Stimulated activated CD8-positive, alpha-beta memory T cell treated with anti-CD3 and anti-CD28 coated beads, Interleukin-4, amount 100 ng/mL, for 24 hours (primary cell): ENCODE measurements at places on chromosomes 7 and 10.

GRCh38 chr7:29442146-29442545, 121.5 kb upstream of the PRR15 start:
- DNase-seq, result no peak

- no peak for DNase-seq
Measured at GRCh38 chr10:2081501-2081900, 344.2 kb upstream of the ADARB2 start.

GRCh38 chr10:126597211-126597610, 73.3 kb downstream of the C10orf90 start:
- DNase-seq, result no peak

DNA sequence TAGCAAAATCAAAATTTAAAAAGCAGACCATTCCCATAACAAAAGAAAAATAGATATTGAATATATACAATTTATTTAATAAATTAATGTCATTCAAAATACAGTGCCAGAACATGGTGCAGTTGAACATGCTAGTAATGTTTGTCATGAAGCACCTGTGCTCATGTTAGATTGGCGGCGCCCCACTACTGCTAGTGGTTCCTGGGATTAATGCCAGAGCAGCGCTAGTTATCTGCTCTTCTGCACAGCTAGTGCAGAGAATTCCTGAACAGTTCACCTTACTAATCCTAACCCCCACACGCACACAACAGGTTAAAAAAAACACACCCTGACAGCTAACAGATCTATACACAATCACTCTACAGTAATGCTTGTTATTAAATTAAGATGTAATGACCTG, 23.4 kb downstream of the KBTBD2 start:
- DNase-seq, result no peak

DNA sequence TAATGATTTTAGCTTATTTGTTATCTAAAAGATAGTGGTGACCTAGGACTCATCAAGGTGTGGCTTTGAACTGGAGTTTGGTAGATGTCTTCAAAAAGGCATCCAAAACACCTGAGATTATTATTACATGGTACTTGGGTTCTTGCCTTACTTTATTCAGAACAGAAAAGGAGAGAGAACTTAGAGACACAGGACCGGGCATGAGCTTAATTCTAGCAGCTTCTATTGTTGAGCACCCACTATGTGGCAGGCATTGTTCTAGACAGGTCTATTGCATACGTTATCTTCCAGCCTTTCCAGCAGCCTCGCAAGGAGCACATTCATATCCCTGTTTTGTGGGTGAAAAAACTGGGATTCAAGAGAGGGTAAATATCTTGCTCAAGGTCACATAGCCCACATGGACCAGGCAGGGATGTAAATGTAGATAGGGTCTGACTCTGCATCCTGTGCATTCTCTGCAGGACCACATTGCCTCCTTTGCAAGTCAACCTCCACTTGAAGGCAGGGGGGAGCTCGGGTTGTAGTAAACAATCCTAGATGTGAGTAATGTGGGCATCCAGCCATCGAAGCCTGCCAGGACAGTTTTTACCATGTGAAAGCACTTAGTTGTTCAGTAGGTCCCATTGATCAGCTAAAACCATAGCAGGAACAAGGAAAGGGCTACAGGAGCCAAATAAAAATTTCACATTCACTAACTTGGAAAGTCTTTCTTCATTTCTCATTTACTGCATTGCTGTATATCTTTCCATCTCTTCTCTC, 551.4 kb downstream of the LRMDA start:
- DNase-seq, result no peak

DNA sequence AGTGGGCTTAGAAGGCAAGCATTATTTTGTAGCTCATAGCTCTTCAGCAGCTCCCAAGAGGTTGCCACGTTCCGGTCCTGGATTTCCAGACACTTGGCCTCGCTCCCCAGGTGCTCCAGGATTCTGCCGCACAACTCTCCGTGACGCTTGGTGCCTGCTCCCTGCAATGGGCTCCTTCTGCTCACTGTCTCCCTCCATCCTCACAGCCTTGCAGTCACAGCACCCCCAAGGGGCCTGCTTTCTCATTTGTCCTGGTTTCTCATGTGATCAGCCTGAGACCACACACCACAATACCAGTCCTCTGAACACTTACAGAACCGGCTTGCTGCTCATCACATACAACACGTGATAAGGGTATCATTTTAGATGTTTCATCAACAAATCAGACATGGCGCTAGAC, 9.8 kb downstream of the IGFBP3 start:
- no peak for DNase-seq

DNA sequence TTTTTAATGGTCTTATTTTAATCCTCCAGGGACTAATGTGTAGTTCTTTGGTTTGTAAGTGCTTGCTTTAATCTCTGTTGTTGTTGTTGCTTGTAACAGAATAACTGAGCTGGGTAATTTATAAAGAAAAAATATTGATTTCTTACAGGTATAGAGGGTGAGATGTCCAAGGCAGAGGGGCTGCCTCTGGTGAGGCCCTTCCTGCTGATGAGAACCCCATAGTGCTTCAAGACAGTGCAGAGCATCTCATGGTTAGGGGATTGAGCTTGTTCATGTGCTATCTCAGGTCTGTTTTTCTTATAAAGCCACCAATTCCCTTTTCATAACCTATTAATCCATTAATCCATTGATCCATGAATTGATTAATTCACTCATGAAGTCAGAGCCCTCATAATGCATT, 516.3 kb upstream of the KCND2 start:
- no peak for DNase-seq

DNA sequence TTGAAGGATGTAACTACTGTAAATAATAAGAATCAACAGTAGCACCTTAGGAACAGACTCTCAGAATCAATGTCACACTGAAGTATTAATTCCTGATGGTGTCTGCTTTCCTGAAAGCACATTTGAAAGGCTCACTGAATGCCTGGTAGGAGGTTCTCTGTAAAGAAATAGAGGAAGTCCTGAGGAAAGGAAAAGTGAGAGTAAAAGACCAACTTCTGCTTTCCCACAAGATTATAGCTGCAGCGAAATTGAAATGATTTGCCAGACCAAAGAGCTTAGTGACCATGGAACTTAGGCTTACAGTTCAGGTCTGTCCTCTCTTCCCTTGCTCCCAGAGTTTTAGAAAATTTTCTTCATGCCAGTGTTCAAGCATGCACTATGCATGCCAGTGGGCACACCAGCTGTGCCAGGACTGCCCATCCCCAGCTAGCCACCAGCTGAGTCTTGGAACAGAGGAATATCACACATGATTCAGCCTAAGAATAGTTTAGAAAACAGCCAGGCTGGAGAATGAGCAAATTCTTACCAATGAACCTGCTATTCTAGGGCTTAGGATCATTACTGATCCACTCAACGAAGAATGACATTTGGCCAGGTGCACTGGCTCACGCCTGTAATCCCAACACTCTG, 123.2 kb downstream of the HERPUD2 start:
- DNase-seq, result no peak

GRCh38 chr7:129160161-129160905, 15.8 kb downstream of the TSPAN33 start:
- no peak for DNase-seq

DNA sequence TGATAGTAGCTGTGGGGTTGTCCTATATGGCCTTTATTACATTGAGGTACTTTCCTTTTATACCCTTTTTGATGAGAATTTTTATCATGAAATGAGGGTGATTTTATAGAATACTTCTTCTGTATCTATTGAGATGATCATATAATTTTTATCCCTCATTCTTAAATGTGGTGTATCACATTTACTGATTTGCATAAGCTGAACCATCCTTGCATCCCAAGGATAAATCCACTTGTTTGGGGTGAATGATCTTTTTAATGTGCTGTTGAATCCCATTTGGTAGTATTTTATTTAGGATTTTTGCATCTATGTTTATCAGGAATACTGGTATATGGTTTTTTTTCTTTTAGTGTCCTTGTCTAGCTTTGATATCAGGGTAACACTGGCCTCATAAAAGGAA, 84.5 kb upstream of the IL6 start:
- no peak for DNase-seq

DNA sequence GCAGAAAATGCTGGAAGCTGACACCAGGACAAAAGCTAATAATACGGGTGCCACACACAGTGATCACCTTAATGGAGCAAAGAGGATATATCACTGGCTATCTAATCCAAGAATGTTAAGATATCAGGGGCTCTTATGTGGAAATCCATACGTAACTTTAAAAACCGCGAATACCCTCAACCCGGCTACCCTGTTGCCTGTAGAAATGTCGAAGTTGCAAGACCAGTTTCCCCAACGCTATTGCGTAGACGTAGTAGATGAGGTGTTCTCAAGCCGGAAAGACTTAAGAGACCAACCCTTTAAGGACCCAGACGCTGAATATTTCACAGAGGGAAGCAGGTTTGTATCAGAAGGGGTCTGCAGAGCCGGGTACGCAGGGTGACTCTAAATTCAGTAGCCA, 7.9 kb upstream of the CYREN start:
- no peak for DNase-seq
